ENCODE measurements at places on chromosomes 12 and 14.

- no peak for DNase-seq
These were observed 9.9 kb downstream of the PLBD2 start for GRCh38 chr12:113368331-113368730.

- no peak for DNase-seq
These were observed 17.1 kb upstream of the SERPINA1 start for GRCh38 chr14:94405486-94405885.

GRCh38 chr14:68144051-68144681, 324.6 kb downstream of the RAD51B start:
- no peak for DNase-seq

GRCh38 chr12:96249196-96250118, 55.3 kb downstream of the ELK3 start:
- DNase-seq: no peak

DNA sequence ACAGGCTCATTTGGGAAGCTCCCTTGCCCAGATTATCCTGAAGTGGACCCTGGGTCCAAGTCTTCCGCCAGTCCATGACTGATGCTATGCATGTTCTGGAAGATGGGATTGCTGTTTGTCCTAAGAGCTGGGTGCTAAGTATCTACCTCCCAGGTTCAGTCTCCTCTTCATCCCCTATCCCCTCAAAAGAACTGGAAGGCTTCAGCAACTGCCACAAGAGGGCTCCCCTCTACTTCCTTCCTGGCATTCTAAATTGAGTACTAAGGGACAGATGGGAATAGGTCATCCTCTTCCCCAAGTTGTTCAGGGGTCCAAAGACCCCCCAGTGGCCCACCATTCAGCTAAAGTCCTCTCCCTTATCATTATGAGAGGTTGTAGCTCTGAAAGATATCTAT, 9.0 kb upstream of the FKBP11 start:
- peak; percentile 23 for DNase-seq

GRCh38 chr12:128956755-128957154, 103.5 kb downstream of the GLT1D1 start:
- no peak for DNase-seq

DNA sequence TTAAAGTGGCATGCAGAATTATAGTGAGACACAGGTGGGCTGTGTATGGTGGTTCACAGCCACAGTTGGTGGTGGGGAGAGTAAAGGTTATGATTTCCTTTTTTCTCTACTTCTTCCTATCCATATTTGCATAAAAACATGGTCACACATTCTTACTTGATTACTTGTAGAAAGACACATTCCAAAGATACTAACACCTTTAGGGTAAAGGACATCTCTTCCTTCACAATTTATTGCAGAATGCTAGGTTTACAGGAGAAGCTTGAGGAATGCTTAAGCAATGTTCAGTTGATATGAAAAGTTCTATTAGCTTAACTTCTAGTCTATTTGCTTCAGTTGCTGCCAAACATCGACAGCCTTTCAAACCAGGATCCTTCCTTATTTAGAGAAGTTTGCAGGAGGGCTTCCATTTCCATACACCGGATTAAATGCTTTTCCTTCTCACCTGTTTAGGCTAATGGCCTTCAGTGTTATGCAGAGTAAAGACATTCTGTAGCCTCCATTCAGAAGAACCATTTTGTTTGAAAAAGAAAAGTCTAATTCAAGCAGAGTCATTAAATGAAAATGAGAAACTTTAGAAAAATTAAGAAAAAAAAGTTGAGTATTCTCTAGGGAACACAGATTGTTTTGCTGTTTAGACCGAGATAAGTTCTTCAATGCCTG, 2.6 kb upstream of the PHC1 start:
- no peak for DNase-seq

DNA sequence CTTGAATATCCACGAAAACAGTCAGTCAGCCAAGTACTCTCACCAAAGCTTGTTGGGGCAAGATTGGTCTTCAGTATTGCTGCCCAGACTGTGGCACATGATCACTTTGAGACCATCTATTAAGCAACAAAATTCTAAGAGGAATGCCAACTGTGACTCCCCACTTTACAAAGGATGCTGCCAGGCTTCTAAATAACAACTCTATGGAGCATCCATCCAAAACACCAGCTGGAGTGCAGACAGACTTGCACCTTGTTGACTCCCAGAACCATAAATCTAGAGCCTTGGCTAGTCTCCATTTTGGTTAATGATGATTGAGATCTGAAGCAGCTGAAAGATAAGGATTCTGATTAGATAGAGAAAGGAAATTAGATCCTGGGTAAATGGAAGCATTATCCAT, 132.8 kb downstream of the DIO2 start:
- no peak for DNase-seq

DNA sequence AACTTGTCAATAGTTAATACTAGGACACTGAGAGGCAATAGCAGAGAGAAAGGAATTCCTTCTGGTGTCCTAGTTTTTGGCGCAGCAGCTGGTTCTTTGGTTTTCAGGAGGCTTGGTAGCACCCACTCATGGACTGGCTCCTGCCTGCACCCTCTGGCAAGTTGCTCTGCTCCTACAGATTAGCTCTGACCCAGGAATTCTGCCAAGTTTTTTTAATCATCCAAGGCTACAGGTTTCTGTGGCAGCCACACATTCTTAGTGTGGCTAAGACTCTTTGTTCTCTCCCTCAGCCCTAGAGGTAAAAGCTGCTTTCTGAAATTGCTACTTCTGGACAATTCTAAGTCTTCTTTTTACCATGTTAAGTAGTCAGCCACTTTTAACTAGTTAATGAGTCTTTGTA, 72.0 kb upstream of the FKBP4 start:
- DNase-seq: no peak

- DNase-seq: no peak
These were observed 3.8 kb downstream of the KRT8 start for GRCh38 chr12:52900896-52901714.

- DNase-seq: no peak
These were observed 33.9 kb downstream of the SPX start for GRCh38 chr12:21559855-21560569.

DNA sequence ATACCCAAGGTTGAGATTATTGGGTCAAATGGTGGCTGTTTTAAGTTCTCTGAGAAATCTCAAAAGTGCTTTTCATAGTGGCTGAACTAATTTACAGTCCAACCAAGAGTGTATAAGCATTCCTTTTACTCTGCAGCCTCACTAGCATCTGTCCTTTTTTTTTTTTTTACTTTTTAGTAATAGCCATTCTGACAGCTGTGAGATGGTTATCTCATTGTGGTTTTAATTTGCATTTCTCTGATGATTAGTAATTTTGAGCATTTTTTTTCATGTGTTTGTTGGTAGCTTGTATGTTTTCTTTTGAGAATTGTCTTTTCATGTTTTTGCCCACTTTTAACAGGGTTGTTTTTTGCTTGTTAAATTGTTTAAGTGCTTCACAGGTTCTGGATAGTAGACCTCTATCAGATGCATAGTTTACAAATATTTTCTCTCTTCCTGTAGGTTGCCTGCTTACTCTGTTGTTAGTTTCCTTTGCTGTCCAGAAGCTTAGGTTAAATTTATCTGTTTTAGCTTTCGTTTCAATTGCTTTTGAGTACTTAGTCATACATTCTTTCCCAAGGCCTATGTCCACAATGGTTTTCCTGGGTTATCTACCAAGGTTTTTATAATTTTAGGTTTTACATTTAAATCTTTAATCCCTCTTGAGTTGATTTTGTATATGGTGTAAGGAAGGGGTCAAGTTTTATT, 881.3 kb upstream of the SEL1L start:
- DNase-seq: no peak

- DNase-seq: no peak
These were observed 630 bp downstream of the ALDH1L2 start for GRCh38 chr12:105083551-105084105.

GRCh38 chr14:61300754-61301153, 19.6 kb upstream of the TMEM30B start:
- DNase-seq: no peak

GRCh38 chr12:482061-482460, 22.3 kb downstream of the B4GALNT3 start:
- DNase-seq: no peak

DNA sequence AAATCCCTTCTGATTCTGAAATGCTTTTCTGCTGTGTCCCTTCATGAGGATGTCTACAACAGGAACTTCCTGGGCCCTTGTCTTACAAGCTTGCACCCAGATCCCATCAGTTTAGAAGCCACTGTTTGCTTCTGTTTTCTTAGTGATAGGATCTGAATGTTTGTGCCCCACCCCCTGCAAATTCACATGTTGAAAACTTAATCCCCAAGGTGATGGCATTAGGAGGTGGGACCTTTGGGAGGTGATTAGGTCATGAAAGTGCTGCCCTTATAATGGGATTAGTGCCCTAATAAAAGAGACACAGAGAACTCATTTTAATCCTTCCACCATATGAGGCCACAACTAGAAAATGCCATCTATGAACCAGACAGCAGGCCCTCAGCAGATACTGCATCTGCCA, 36.0 kb upstream of the GNPNAT1 start:
- DNase-seq: no peak

DNA sequence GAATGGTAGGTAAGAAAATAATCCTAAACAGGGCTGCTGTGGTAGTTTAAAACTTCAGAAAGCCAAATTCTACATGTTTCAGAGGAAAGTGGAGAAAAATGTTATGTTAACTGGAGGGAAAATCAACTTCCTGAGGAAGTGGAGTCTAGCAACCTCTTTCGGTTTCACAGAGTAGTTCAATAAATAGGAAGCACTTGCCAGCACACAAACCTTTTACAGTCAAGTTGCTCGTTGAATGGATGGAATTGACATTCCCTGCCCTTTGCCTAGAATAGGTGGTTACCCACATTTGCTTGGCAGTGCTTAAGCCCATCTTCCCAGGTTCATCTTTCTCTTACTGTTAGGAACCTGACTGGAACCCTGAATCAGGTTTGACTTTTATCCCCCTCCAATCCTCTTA, 15.9 kb downstream of the ANKRD13A start:
- peak; percentile 50 for DNase-seq

GRCh38 chr14:32938719-32939253, at the start of gene NPAS3:
Gene NPAS3, plus strand, starts transcription at chr14:32938879.
- DNase-seq: no peak

DNA sequence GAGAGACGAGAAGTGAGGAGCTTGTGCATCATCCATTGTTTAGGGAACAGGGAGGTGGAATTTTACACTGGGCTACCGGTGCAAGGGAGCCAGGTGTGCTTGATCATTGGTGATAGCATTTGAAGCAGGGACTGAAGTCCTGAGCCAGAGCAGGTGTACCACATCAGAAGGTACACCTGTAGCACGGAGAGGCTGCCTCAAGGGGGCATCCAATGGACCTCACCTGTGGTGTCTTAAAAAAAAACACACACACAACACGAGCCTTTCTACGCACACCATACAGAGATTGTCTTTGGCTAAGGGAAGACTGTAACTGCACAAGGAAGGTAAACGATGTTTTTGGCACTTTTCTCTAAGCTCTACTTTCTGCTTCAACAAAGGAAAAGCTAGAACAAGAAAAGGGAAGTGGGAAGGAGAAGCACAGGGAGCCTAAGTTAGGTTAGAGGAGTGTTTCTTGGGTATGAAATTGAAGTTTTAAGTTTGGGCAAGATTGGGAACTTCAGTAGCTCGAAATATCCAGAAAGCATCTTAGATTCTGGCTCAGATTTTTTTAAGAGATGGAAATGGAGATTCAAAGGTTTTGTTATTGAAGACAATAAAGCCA, 334.3 kb upstream of the FBXO33 start:
- no peak for DNase-seq

DNA sequence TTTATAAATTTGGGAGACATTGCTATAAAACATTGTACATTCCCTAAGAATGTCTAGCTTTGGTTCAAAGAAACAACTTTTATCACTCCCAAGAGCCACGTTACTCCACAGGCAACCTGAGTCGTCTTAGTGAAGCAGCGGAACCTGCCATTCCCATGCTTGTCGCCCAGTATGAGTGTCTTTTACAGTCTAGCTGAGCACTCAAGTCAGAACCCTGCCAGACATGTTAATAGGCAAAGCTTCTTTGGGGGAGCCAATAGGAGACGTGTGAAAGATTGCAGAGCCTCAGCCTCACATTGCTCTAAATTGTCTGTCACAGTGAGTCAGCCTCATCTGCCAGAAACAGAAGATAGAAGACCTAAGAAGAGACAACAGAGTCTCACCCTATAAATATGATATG, 541.6 kb upstream of the FLRT2 start:
- DNase-seq: no peak

DNA sequence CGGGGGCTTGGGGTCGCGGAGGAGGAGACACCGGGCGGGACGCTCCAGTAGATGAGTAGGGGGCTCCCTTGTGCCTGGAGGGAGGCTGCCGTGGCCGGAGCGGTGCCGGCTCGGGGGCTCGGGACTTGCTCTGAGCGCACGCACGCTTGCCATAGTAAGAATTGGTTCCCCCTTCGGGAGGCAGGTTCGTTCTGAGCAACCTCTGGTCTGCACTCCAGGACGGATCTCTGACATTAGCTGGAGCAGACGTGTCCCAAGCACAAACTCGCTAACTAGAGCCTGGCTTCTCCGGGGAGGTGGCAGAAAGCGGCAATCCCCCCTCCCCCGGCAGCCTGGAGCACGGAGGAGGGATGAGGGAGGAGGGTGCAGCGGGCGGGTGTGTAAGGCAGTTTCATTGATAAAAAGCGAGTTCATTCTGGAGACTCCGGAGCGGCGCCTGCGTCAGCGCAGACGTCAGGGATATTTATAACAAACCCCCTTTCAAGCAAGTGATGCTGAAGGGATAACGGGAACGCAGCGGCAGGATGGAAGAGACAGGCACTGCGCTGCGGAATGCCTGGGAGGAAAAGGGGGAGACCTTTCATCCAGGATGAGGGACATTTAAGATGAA, 630 bp downstream of the FOS start:
- DNase-seq: peak; percentile 61

DNA sequence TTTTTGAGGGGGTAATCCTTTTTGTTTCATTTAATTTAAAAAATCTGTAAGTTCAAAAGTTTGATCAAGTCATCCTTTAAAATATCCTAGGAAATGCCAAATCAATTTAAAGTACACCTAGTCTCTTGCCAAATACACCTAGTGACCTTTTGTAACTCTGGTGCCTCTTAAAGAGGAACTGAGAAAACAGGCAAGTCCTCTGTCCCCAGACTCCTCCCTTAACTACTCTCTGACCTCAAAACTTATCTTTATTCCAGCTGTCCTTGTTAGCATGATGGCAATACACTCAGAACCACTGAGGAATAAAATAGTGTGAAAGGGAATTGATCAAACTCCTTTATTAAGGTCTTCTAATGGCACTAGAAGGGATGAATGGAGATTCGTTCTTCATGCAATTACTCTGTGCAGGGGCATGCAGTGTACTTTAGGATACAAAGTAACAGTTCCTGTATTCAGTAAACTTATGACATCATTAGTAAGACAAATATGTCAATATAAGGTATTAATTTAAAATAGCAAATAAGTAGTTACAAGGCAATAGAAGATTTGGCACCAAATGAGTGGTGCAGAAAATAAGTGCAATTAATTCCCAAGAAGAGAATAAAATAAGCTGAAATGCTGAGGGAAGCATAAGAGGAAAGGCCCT, 3.3 kb downstream of the FAR2 start:
- no peak for DNase-seq

DNA sequence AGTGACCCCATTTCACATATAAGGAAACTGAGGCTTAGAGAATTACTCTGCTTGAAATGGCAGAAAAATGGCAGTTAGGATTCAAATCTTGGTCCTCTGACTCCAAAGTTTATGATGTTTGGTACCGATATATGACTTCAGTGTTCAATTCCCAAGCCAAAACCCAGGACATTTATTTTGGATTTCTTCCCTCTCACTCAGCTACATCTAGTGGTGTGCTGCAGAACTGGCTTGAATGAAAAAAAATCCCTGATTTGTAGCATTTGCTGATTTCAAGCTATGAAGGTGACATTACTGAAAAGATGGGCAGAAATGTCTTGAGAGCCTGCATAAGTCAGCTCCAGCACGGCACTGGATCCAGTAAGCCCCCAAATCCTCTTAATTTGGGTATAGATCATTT, 106.4 kb downstream of the EFCAB11 start:
- no peak for DNase-seq
